ENCODE measurements at places on chromosomes 6 and 20.

GRCh38 chr20:1388741-1389483, 3.9 kb downstream of the FKBP1A start:
- DNase-seq, result no peak

GRCh38 chr20:63580796-63581461, 6.9 kb upstream of the HELZ2 start:
- peak; percentile 78 for DNase-seq

GRCh38 chr20:16615199-16615598, 42.0 kb upstream of the KIF16B start:
- DNase-seq, result no peak

DNA sequence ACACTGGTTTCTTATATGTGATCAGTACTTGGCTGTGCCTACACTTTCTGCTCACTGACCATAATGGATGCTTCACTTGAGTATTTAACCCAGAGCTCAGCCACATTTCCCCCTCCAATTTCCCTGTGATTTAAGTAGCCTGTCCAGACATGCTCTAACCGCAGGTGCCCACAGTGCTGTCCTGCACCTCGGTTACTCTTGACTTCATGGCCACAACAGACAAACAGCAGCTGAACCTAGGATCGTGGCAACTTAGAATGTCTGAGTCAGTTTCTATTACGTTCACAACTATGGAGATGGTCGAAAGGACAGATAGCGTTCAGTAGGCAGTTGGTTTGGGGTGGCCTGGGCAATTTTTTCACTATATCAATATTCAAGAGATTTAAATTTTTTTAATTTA, 306.9 kb upstream of the SGK1 start:
- no peak for DNase-seq

DNA sequence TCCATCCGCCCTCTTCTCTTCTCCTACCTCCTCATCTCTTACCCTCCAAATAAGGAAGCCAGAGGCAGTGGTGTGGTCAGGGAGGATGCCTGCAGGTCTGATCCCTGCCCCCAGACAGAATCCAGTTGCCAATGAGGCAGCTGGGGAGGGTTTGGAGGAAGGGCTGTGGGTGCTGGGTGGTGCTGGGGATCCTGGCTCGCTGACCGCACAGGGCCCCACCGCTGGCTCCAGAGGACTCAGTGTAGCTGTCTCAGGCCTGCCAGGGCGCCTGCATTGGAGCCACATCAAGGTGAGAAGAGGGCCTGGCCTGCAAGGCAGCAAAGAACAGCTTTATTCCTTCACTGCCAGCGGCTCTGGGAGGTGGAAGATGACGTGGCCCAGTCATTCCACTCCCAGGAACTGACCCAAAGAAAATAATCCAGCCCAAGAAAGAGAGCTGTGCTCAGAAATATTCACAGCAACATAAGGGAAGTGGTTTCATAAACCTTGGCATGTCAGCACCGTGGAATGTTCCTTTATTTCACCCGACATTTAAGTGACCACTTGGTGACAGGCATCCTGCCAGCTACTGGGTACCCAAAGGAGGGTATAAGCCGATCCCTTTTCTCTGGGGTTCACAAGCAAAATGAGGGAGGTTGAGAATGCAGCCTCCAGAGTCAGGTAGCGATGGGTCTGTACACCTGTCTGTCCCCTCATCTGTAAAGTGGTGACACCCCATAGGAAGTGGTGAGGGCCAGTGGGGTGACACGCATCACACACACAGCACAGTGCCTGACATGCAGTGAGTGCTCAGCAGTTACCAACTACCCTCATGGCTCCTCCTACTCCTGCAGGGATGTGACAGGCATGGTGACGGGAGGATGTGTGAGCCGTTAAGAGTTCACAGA, 125.1 kb downstream of the SNX5 start:
- DNase-seq, result no peak

DNA sequence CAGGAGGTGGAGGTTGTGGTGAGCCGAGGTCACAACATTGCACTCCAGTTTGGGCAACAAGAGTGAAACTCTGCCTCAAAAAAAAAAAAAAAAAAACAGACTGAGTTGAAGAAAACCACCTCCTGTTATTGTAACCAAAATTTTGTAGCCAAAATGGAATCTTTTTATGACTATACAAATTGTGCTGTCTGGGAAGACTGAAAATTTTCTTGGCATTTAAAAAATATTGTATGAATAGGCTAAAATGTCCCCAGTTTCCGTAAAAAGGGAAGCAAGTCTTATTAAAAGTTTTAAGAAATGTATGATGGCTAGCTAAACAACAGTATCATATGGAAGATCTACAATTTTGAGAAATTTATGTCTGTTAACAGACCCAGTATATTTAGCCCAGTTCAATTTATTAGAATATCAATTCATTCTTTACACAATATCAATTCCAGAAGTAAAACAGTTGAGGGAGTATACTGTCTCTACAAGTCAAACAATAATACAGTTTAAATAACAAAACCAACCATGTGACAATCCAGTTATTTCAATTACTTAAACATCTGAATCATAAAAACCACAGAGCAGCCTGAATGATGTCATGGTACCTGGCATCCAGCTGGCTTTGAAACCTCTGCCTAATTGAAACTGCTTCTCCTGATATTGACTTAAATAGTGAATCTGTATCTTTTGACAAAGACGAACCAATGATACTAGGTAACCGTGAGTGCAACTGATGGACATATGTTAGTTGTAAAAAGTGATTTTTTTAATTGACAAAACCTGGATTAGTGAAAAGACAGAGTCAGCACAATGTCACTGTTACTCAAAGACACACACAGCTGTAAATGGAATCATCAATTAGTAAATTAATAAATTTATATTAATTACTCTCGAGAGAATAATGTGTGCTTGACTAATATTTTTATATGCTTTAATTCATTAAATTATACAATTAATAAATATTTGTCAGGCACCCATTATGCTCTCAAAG, 166.6 kb upstream of the MARCKS start:
- no peak for DNase-seq

DNA sequence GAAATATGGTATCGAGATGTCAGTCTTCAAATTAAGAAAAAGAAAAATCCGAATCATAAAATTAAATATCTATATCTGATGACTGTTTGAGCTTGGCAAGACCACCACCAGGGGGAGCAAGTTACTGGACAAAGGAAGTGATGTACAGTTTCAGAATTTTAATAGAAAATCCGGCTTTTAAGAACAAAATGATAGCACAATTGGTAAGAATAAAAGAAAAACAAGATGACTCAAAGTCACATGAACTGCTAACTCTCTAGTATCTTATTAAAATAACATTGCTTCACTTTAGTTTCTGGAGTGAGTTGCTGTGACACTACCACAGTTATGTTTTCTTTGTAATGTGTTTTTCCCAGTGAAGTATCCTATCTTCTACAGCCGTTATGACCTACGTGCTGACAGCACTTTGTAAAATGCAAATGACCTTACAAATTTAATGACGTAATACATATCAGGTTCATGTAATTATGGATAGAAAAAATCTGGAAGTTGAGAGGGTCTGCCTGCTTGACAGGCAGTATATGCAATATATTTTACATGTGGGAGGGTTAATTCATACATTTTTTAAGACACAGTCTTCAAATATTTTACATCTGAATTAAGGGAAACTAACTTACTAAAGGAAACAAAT, 405.3 kb upstream of the HS3ST5 start:
- DNase-seq, result peak; percentile 1

DNA sequence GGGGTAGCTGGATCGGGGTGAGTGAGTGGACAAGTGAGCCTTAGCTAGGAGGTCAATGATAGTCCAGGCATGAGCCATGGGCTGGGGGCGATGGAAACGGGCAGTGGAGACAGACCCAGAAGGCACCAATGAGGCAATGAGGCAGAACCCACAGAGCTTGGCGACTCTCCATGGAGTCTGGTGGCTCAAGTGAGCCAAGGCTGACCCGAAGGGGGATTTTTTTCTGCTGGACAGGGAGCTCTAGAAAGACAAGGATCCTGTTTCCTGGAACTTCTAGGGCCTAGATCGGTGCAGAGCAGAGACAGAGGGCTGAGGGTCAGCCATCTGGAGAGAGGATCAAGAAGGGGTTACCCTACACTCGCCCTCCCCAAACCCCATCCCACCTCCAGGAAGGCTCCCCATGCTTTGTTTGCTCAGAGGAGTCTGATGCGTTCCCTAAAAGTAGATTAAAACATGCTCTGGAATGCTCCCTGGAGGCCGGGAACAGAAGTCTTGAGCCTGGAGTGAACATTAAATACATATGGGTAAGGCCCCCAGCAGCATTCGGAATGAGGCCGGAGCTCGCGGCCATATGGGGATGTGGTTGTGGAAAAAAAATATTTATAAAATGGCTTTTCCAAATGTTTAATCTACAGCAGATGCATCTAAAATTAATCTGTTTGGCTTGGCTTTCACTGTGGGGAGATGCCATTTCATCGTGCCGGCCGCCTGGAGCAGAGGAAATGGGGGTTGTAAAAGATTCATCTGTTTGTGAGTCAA, 237.8 kb upstream of the PMEPA1 start:
- no peak for DNase-seq

GRCh38 chr6:23688650-23689049, 437.4 kb upstream of the NRSN1 start:
- DNase-seq, result no peak

DNA sequence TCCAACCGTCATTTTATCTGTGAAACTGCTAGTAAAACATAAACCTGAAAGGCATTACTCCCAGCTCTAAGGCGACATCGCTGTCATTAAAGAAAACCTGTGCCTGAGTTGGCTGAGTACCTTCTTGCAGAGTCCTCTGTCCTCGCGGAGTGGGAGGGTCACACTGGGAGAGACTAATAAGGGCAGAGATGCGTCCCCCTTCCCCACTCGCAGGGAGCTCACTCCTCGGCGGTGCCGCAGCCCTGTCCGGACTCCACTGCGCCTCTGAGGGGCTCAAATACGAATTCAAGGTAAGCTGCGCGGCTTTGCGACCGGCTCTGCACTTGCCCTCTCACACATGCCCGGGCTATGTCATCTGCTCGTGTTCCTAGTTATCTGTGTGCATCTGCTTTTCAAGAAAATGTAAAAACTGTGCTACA, at the start of gene COL19A1:
Gene COL19A1, plus strand, starts transcription at position 206 of the 419 bp plus-strand sequence. CDS start 13,012 bp downstream, outside the sequence.
- no peak for DNase-seq

DNA sequence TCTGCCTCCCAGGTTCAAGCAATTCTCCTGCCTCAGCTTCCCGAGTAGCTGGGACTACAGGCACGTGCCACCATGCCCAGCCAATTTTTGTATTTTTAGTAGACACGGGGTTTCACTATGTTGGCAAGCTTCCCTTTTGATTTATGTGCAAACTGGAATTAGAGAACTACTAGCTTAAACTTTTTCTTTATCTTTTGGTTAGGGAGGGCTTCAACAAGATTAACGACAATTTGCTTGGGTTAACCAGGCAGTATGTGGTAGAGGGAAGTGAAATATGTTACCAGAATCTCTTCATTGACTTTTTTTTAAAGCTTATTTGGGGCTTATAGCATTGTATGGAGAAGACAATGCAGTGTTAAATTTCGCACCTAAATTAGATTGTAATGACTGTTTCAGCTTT, 9.0 kb downstream of the MYO6 start:
- no peak for DNase-seq

DNA sequence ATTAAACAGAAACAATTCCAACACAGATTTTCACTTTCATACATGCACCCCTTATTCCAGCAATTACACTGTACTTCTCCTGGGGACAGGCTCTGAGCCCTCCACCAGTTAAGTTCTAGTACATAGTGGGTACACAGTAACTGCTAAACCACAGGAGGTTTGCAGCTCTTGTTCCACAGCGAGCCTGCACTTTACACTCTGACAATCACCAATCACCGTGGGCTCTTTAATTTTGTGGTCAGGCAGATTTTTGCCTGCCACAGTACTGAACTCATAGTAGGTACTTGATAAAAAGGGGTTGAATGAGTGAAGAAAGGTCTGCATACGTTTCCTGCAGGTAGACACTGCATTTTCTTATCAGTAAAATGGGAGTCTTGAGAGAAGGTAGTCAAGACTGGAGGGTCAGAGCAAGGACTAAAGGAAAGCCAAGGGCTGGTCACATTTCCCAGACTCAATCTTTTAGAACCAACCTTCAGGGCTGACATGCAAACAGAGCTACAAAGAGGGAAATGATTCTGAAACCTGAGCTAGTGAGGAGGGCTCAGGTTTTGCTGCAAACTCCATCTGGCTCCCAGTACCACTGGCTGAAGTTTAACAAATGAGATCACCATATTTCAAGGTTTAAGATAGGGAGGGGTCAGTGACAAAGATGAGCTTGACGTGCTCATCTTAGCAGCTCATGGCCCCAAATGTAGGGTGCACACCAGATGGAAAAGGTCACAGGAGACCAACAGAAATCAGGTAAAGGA, 404.6 kb downstream of the BTBD9 start:
- peak; percentile 28 for DNase-seq

GRCh38 chr20:380763-381580, 412 bp downstream of the TRIB3 start:
- peak; percentile 61 for DNase-seq

DNA sequence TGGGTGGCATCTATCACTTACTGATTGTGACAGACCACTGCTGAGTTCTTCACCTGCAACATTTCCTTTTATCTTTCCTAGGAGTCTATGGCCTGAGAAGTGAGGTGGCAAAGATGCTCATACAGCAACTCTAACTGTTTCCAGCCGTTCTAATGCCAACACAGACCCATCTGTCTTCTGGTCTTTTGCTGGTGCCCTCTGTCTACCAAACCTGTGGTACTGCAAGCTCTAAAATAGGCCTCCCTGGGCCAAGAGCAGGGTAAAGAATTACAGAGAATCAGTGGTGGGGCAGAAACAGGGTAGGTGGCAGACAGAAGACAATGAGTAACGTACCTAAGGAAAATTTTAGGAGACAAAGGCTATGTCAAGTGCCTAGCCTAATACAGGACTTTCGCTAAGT, 611.0 kb upstream of the FLRT3 start:
- DNase-seq, result no peak

DNA sequence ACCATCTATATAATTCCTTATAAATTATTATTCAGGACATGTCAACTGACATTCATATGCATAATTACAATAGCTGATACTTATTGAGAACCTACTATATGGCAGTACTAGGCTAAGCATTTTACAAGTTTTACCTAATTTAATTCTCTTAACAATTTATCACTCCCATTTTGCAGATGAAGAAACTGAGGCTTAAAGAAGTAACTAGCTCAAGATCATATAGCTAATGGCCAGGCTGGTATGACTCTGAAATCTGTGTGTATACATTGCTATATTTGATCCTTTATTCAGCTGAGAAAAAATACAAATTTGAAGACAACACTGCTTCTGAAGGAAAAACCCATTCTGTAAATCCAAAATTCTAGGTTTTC, 85.0 kb downstream of the CRYBG1 start:
- no peak for DNase-seq
